ENCODE measurements at places on chromosomes 12 and 14. TPM values are rescaled to one million over a fixed set of nuclear protein-coding genes. Genes with fewer than 3 reads are reported as not detected.

The TTC6 gene
- total RNA-seq = not detected

The PUS7L gene
- 19.2 TPM for total RNA-seq

The PPM1H gene
- 0.32 TPM for total RNA-seq

The C3AR1 gene
- 2.4 TPM for total RNA-seq

The WDR89 gene
- 21.5 TPM for total RNA-seq

The GXYLT1 gene
- total RNA-seq = 6.4 TPM

The TAS2R8 gene
- total RNA-seq = not detected

The IL22 gene
- total RNA-seq = not detected

The PIWIL1 gene
- total RNA-seq = not detected

The RNU4-1 gene
- total RNA-seq = 1,909 TPM

The RNF34 gene
- total RNA-seq = 80.8 TPM

DNA sequence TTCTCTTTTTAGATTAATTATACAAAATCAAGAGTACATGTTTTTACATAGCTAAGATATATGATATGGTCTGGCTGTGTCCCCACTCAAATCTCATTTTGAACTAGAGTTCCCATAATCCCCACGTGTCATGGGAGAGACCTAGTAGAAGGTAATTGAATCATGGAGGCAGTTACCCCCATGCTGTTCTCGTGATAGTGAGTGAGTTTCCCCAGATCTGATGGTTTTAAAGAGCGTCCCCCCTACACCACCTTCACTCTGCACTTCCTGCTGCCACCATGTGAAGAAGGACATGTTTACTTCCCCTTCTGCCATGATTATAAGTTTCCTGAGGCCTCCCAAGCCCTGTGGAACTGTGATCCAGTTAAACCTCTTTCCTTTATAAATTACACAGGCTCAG is 21.4 kb upstream of the DRAM1 start:
- no peak for DNase-seq

GRCh38 chr14:51428981-51429380 is 188.9 kb downstream of the TMX1 start:
- DNase-seq = no peak

GRCh38 chr14:76773956-76774820 is 12.9 kb downstream of the VASH1 start:
- DNase-seq = no peak

DNA sequence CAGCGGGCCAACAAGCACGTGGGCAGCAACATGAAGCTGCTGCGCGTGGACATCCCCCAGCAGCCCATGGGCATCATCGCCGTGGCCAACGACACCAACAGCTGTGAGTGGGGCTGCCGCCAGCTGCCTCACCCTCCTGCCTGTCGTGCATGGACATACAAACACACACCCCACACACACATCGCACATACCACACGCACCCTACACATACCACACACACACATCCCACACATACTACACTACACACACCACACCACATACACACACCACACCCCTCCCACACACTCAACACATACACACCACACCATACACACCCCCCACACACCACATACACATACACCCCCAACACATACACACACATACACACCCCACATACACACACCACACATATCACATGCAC is 25.2 kb upstream of the NXPH4 start:
- DNase-seq = no peak

DNA sequence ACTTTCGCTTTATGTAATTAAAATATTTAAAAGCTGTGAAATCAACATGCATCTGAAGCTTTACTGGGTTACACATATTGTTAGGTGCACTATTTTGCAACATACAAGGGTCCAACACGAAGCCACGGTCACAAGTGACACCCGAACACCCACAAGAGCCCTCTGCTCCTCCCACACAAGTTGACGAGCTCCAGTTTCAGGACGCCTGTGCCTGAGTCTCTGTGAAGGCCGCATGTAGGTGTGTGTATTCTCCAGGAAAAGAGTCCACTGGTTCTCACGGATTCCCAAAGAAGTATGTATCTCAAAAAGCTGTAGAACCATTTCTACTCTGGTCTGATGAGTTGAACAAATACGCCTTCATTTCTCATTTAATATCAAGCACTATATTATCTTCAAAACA is 12.0 kb downstream of the SLC15A4 start:
- no peak for DNase-seq

DNA sequence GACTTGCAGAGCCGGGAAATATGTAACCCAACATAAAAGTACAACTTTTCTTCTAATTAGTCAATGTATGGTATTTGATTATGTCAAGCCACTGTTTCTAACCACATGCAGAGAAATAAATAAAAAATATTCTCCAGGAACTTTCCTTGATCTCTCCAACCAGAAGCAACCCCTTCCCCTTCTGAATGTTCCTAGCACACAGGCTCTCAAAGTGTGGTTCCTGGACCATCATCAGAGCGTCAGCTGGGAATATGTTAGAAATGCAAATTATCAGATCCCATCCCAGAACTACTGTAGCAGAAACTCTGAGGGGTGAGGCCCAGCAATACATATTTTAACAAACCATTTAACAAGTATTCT is 21.0 kb upstream of the ITPR2 start:
- DNase-seq = no peak

- DNase-seq = no peak
Observed at GRCh38 chr14:67426161-67426560, 14.2 kb upstream of the PLEK2 start.

DNA sequence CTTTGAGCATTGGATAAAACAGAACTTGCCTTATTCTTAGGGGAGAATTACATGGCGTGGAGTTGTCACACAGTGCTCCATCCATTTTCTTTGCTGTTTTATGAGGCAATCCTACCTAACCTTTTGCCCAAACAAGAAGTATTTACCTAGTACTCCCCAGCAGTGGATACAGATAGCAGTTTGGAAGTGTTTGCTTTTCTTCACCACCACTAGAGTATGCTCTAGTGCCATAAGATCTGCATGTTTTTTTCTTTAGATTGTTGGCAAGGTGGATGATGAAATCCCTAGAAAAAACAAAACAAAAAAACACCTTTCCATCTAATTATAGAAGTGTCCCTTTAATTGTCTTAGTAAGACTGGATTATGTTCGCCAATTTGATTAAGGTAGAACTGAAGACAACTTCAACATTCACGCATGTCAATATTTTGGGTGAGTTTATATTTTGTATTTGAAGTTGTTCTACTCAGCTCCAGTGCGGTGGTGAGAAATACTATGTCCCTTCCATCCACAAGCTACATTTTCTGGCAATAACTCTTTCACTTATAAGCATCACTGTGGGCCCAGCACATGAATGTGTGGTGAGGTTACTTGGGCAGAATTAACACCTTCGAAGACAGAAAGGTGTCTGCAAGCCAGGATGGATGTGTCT is 23.6 kb upstream of the TMEM260 start:
- no peak for DNase-seq

GRCh38 chr12:9133216-9133916 is 17.6 kb upstream of the A2M start:
- no peak for DNase-seq

- no peak for DNase-seq
Observed at GRCh38 chr12:113214895-113215400, 6.3 kb upstream of the TPCN1 start.

DNA sequence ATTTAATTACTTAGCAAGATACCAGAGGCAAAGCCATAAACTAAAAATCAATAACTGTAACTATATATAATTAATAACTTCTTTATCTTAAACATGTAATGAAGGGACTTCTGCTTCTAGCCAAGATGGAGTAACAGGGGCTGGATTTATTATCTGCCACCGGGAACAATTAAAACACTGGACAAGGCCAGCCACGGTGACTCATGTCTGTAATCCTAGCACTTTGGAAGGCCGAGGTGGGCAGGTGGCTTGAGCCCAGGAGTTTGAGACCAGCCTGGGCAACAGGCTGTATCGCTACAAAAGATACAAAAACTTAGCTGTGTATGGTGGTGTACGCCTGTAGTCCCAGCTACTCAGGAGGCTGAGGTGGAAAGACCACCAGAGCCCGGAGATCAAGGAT is 113.6 kb downstream of the TAOK3 start:
- no peak for DNase-seq

DNA sequence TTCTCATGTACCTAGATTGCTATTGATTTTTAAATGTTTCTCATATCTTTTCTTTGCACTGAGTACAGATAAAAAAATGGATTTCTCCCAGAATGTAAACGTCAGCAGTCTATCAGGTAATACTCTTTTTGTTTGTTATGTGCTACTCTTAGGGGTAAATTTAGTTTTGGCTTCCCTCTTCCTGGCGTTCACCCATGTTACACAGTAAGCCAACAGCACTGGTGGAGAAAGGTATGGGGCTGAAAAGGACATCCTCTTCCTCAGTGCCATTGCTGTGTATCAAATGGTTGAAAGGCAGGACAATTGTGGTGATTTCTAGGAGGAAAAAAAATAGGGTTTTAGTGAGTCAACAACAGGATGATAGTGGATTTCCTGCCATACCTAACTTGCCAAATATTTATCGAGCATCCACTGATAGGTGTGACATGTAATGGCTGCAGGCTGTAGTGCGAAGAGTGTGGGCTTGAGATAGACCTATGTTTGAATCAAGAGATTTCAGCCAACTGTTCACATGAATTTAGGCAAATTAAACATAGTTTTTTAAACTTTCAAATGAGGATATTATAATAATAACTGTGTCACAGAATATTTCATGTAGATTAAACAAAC is 7.5 kb downstream of the KLRF2 start:
- no peak for DNase-seq

DNA sequence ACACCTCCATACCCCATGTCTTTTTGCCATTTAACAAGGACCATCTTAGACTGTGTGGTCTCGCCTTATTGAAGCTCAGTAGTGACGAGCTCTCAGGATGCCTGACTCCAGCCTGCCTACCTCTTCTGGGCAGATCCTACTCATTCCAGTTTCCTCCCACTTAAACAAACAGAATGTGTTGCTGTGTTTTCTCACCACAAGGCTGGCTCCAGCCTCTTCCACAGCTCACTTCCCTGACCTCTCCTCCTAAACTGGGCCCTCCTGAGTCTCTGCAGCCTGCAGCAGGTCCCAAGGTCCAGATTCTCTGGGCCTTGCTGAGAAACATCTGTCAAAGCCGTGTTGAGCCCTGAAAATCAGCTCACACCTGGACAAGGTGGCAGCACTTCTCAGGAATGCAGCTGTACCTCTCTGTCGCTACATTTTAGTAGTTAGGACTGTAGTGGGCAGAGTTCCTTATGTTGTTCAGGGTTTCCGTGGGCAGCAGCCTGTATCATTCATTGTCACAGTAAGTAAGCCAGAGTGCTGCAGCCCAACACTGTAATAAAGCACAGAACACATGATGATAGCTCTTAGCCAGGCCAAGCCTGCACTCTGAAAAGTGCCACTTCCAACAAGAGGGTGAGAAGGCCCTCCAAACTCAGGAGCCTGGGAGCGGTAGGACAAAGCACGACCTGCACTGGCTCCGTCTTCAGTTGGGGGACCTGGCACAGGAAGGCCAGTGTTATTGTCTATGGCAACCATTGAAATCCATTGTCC is 68.5 kb downstream of the NKX2-1 start:
- DNase-seq = no peak

GRCh38 chr12:41881891-41882805 is 262.5 kb downstream of the GXYLT1 start:
- no peak for DNase-seq

DNA sequence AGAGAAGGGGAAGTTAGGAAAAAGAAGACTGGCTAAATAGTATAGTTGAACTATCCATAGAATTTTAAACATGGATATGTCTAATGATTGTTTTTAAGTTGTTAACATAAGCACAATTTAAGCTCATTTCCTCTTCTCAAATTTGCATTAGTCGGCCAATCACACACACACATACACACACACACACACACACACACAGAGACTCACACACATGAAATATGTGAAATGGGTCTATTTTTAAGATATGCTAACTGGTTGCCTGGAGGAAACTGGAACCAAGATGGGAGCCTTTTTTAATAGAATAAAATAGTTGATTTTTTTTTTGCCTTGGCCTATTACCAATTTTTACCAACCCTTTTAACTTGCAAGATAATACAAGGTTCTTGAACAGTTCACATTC is 24.0 kb upstream of the STYK1 start:
- DNase-seq = no peak

DNA sequence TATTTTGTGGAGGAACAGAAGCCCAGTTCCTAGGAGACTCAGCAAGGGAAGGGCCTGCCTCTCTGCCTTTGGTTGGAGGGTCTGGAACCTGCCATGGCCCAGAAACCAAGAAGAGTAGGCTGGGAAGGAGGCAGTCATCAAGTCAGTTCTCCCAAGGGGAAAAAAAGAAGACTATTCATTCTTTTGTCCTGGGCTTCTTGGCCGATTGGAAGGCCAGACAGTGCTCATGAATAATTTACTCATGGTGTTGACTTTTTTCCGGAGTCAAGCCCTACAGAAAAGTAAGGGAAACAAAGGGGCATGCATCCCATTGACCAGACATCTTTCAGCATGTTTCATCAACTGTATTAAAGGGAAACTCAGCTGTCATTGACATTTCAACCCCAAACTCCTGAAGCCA is 168.1 kb downstream of the PRKCH start:
- DNase-seq = no peak

GRCh38 chr14:100165376-100165775 is 5.9 kb upstream of the DEGS2 start:
- DNase-seq = no peak

- no peak for DNase-seq
Observed at GRCh38 chr12:38588624-38589305, 272.2 kb downstream of the ALG10B start.

- DNase-seq = no peak
Observed at GRCh38 chr14:66918527-66918926, 270.7 kb upstream of the GARIN2 start.

DNA sequence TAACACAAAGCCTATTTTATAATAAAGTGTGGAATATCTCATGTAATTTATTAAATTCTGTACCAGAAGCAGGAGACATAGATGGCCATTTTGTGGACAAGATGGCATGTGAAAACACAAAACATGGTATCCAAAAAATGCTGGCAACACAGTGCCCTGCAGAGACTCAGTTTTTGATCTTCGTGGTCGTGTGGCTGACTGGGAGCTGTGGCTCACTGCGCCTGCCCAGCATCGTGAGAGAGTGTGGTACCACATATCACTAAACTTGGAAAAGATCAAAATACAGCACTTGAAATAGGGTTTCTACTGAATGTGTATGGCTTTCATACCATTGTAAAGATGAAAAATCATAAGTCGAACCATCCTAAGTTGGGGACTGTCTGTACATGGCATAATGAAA is 43.0 kb upstream of the MANSC4 start:
- no peak for DNase-seq

DNA sequence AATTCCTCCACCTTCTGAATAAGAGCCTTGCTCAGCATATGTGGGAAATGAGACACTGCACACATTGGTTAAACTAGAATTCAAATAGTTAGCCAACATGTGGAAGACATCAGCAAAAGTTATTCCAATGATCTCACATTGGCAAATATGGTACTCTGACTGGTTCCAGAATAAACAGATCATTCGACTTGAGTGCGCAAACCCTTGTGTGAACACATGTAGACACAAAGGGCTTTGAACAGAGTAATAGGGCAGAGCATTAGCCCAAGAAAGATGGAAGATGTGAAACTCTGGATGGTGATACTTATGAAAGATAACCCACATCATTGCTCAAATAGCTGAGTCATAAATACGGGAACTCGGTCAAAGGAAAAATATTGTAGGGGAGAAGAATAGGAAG is 1133.4 kb upstream of the SEL1L start:
- DNase-seq = no peak

GRCh38 chr12:2386566-2386965 is 333.8 kb downstream of the CACNA1C start:
- no peak for DNase-seq

Measured in T-cell (primary cell).